Activated naive CD4-positive, alpha-beta T cell (primary cell): ENCODE measurements at places on chromosomes 6 and 20.

GRCh38 chr6:1267057-1267732 is 44.7 kb upstream of the FOXQ1 start:
- no peak for DNase-seq

GRCh38 chr6:111990214-111990613 is 63.7 kb upstream of the CCN6 start:
- no peak for DNase-seq

- no peak for DNase-seq
Observed at GRCh38 chr6:16800942-16801341, 39.7 kb upstream of the ATXN1 start.

DNA sequence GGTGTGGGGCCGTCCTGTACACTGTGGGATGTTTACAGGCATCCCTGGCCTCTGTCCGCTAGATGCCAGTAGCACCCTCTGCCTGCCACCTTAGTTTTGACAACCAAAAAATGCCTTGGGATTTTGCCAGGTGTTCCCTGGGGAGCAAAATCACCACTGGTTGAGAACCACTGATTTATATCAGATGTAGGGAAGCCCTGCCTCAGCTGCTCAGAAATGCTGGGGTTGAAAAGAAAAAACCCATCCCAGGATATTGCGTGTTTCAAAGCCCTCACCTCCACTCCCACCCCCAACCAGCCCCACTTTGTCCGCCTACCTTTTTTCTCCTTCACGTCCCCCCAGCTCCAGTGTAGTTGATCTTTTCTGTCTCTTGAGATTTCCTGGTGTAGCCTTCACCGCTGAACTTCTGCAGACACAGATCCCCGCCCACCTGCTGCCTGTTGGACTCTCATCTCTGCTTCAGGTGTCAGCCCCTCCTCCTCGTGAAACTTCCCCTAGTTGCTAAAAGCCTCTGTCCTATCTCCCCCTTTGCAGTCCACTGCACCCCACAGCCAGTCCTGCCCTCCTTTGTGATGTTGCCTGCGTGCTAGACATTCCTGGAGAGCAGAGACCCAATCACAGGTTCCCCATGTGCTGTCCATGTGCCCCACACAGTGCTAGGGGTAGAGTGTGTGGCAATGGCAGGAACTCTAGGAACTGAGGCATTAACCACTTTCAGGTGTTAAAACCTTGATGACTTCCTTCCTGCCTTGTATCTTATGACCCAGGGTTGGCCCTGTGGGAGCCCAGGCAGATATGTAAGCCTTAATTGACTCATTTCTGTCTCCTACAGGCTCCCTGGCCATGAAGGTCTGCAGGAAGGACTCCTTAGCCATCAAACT is 98.9 kb downstream of the TBC1D7 start:
- no peak for DNase-seq

DNA sequence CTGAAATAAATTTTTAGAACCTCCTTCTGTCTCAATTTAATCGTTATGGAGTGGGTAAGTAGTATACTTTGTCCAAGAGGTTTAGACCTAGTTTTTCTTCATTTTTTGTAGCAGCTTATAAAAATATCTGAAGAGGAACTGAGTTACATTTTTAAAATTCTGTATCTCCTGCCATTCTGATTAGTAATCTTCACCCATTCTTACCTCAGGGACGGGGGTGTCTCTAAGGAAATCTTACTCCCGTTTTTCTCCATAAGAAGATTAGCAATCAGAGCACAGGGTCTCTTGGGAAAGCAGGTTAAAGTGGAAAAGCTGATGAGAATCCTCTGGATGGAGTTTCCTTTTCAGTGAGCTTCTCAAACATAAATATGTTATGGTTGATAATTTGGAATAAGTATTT is 259.3 kb upstream of the FAM83B start:
- DNase-seq, result no peak

DNA sequence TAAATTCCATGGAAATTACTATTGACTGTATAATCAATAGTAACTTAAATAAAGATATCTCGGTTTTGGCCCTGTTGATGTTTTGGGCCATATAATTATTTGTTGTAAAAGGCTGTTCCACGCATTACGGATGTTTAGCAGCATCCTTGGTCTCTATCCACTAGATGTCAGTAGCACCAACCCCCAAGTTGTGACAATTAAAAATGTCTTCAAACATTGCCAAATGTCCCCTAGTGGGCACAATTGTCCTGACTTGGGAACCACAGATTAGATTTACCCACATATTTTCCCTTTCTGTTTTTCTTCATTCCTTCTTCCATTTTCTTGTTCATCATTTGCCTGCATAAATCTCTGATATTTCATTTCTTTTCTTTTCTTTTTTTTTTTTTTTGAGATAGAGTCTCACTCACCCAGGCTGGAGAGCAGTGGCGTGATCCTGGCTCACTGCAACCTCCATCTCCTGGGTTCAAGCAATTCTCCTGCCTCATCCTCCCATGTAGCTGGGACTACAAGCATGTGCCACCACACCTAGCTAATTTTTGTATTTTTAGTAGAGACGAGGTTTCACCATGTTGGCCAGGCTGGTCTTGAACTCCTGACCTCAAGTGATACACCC is 13.6 kb upstream of the WFDC8 start:
- DNase-seq, result no peak

DNA sequence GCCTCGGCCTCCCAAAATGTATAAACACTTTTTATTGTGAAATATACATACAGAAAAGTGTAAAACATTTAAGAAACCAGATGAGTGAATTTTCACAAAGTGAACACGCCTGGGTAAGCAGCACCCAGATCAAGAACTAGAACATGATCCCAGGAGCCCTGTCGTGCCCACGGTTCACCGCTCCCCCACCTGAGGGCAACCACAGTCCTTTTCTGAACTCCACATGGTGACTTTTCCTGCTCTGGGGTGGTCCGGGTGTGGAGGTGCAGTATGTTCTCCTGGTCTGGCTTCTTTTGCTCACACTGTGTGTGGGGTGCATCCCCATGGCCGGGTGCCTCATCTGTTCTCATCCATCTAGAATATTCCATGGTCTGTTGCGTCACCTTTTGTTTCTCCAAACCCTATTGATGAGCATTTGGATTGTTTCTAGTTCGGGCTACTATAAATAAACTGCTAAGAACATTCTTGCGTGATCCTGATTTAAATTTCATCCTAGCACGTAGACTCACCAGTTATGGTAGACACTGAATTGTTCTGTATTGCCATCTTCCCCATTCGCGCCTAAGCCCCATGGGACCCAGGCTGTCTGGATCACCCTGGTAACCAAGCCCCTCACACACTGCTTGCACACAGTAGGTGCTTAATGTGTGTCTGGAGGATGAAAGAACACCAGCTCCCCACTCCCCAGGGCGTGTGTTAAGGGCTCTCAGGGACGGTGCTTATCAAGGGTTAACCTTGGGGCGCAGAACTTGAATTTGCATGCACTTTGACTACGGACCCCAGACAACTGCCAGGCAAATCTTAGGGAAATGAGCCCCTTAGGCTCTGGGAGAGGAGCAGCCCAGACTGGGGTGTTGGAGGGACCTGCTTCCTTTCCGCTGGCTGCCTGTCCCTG is 56.2 kb downstream of the CTCFL start:
- no peak for DNase-seq

GRCh38 chr6:169558378-169558773 is 143.5 kb downstream of the WDR27 start:
- no peak for DNase-seq

DNA sequence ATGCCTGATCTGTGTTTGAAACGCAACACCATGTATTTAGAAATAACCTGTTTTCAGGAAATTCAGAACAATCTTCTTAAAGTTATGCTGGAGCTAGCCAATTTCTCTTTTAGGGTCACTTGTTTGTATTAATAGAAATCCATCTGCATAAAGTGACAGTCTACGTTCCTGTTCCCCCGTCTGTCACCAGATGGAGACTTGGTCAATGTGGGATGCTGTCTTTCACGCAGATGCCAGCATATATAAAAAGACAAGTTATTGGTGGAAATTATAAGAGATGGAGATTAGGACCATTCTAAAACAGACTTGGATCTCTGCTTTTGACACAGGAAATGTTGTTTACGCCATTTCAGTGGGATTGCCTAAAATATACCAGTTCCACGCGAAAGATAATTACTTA is 162.5 kb upstream of the STMND1 start:
- DNase-seq, result no peak

DNA sequence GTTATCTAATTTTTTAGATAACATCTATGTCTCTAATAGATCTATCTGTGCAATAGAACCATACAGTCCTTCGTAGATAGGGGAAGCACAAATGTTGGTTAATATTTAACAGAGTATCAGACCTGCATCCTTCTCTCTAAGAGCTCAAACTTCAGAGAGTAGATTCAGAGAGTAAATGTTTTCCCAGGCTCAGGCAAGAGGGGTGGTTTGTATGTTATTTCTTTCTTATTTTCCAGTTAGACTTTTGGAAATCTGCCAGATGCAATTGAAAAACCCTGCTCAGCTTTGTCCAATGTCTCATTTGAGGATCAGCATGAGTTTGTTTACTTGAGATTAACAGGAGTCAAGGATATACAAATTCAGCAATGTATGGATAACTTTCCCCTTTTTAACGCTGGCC is 361.9 kb downstream of the BCKDHB start:
- DNase-seq, result no peak

GRCh38 chr6:73656531-73657145 is 2.8 kb upstream of the SLC17A5 start:
- no peak for DNase-seq

DNA sequence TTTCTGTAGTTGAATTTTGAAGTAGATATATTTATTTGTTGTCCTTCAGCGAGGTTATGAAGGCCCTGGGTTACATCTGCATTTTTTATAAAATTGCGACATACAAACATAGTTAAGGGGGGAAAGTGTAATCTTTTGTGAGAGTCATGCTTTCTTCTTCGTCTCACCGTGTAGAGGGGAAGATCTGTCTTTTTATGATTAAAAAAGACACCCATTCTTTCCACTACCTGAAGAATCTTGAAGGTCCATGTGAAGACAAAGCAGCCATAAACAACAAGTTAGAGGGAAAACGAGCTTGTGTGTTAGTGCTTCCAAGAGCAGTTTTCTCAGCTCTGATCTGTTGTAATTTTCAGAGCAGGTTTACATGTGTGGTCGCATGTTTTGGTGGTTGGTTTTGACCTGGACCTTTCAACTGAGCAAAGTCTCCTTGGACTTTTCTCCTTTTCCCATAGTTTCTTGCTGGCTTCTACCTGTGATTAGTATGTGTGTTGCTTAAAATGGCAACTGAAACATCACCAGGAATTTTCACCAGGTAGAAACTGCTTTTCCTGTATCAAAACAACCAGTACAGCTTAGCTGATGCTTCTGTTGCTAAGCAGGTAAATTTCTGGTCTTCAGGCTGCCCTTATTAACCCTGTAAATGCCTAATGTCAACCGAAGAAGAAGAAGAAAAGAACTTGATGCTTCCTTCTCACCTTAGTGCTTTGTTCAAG is 37.3 kb downstream of the RREB1 start:
- DNase-seq, result no peak

DNA sequence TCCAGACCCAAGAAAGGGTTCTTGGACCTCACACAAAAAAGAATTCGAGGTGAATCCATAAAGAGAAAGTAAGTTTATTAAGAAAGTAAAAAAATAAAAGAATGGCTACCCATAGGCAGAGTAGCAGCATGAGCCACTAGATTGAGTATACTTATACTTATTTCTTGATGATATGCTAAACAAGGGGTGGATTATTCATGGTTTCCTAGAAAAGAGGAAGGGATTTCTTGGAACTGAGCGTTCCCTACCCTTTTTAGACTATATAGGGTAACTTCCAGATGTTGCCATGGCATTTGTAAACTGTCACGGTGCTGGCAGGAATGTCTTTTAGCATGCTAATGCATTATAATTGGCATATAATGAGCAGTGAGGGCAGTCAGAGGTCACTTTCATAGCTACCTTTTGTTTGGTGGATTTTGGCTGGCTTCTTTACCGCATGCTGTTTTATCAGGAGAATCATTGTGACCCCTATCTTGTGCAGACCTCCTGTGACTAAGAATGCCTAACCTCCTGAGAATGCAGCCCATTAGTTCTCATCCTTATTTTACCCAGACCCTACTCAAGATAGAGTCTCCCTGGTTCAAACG is 44.3 kb downstream of the TENT5A start:
- no peak for DNase-seq

- no peak for DNase-seq
Observed at GRCh38 chr20:47743671-47744070, 41.6 kb downstream of the SULF2 start.

- no peak for DNase-seq
Observed at GRCh38 chr6:131592935-131593334, 19.9 kb downstream of the ARG1 start.

DNA sequence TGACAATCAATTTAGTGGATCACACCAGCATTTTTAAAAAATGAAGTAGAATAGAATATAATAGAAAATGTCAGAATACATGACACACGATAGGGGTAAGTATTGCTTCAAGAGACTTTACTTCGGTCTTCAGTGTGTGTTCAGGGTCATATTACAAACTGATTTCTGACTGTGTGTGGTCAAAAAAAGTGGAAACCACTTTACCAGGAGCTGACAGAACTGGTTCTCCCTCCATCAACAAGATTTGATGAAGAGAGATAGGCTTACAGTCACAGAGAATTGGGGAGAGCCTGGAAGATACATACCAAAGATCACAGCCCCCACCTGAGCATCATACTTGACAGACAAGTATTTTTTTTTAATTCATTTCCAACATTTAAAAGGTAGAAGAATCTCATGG is 21.7 kb downstream of the ARMC2 start:
- no peak for DNase-seq

GRCh38 chr6:35810971-35811698 is 6.0 kb downstream of the LHFPL5 start:
- DNase-seq, result no peak

DNA sequence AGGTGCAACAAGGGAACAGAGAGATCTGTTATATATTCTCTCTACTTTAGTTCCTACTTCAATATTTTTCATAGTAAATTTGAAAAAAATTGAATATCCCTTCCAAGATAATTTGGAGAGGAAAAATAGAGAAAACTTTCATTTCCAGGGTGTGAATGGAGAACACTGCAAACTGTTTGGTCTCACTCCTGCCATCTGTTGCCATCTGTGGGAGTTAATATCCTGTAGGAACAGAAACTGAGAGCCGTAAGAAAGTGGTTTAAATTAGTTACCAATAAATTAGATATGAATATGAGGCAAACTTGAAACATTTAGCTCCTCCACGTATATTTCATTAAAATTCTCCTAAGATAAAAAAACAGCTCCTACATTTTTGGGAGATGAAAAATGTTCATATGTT is 4.2 kb downstream of the ZNF337 start:
- DNase-seq, result no peak

GRCh38 chr6:5302220-5302946 is 41.1 kb downstream of the FARS2 start:
- no peak for DNase-seq

DNA sequence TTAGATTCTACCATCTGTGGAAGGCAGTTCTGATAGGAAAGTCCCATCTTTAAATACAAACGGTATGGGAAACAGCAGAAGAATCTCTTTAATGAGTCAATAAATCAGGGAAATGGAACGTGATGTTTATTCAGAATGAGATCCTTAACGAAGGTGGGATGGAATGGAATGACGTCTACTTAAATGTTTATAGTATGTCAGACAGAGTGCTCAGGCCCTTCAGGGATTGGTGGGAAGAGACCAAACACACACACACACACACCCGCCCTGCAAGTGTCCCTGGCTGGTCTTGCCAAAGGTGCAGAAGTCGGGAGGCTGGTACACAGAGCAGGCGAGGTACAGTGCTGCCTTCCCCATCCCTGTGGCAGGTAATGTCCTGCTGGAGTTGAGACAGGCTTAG is 164.0 kb downstream of the FARS2 start:
- DNase-seq, result no peak
